ENCODE measurements at places on chromosomes 6 and 20.

DNA sequence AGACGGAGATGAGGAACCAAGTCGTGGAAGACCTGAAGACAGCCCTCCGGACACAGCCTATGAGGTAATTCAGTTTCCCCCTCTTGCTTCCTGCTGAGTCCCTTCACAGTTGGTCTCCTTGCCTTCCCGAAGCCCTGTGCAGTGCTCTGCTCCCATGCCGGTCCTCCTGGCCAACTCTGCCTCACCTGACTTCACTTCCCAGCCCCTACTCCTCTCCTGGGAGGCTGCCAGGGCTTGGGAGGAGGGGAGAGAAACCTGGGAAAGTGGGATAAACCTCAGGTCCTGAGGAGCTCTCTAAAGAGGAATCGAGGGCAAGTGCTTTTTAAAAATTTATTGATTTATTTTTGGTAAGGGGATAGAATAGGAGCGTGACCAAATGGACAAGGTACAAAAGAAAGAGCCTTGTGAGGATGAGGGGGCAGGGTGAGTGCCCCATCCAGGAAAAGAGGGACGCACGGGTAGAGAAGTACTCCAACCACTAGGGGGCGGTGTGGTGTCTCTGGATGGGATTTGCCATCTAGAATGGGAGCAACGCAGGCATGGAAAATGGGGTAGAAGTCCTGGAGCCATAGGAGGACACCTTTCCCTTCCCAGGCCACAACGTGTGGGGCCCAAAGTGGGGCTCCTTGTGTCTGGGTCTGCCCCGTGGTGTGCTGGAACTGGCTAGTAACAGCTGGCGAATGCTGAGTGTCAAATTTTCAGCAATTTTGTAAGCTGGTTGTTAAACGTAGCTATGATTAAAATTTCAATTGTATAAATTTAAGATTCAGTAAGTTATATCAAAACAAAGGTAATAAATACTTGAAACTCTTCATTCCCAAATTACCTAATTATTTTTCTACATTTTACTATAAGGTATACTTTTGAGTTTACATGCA, 69.0 kb downstream of the MOCS1 start:
- peak; percentile 22 for DNase-seq

GRCh38 chr20:32421290-32421689, 63.2 kb downstream of the ASXL1 start:
- DNase-seq = no peak

DNA sequence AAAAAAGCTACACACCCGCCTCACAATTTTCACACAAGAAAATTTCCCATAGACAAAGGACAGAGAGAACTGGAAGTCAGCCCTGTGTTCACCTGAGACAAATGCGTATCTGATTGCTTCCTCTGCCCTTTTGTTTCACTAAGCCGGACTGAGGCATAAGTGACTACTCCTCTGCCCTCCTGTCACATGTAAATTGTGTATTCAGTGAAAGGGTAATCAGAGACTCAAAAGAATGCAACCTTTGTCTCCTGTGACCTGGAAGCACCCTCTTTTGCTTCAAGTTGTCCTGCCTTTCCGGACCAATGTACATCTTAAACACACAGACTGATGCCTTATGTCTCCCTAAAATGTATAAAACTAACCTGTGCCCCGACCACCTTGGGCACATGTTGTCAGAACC, 483.8 kb upstream of the EYS start:
- DNase-seq = no peak

- peak; percentile 54 for DNase-seq
Measured at GRCh38 chr6:37731888-37732287, 34.2 kb upstream of the MDGA1 start.

- DNase-seq = no peak
Measured at GRCh38 chr20:49896204-49896603, 19.1 kb downstream of the SPATA2 start.

GRCh38 chr20:34907616-34908469, 31.4 kb downstream of the ACSS2 start:
- no peak for DNase-seq

- no peak for DNase-seq
Measured at GRCh38 chr6:38191418-38191817, 371.9 kb downstream of the ZFAND3 start.

- no peak for DNase-seq
Measured at GRCh38 chr20:52974179-52974594, 2.0 kb downstream of the TSHZ2 start.

- DNase-seq = peak; percentile 52
Measured at GRCh38 chr20:58271606-58272351, 37.7 kb upstream of the RAB22A start.

- DNase-seq = no peak
Measured at GRCh38 chr20:23022849-23023248, 12.3 kb upstream of the SSTR4 start.

DNA sequence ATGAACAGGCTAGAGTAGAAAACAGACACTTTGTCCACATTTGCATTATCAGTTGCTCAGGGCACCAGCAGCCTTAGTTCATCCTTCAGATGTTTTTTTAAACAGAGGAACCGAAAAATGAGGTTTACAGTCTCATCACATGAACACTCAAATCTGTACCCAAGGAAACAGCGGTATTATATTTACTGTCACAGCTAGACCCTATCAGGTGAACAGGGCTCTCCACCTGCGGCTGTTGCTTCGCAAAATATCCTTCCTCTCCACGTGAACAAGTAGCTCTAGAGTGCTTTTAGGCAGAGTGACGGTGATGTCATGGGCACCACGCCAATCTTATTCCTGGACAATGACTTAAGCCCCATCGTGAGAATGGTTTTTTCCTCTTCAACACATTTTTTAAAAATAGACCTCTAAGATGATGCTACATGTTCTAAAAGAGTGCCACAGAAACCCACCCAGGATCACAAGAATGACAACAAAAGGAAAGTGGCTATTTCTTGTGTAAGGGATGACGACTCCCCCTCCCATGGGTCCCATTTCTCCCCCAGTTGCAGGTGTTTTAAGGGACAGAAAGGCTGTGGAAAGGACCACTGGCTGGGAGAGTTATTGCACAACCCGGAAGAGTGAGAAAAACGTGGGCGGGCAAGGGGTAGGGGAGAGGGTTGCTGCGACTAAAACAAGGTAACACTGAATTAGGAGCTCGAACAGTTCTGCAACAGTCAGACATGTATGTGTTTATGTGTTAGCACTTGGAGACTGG, 77.7 kb downstream of the EFHC1 start:
- no peak for DNase-seq

DNA sequence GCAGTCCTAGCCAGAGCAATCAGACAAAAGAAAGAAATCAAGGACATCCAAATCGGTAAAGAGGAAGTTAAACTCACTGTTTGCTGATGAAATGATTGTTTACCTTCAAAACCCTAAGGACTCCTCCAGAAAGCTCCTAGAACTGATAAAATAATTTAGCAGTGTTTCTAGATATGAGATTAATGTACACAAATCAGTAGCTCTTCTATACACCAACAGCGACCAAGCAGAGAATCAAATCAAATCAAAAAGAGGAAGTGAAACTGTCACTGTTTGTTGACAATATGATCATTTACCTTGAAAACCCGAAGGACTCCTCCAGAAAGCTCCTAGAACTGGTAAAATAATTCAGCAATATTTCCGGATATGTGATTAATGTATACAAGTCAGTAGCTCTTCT, 21.7 kb downstream of the SERPINB9 start:
- DNase-seq = no peak

DNA sequence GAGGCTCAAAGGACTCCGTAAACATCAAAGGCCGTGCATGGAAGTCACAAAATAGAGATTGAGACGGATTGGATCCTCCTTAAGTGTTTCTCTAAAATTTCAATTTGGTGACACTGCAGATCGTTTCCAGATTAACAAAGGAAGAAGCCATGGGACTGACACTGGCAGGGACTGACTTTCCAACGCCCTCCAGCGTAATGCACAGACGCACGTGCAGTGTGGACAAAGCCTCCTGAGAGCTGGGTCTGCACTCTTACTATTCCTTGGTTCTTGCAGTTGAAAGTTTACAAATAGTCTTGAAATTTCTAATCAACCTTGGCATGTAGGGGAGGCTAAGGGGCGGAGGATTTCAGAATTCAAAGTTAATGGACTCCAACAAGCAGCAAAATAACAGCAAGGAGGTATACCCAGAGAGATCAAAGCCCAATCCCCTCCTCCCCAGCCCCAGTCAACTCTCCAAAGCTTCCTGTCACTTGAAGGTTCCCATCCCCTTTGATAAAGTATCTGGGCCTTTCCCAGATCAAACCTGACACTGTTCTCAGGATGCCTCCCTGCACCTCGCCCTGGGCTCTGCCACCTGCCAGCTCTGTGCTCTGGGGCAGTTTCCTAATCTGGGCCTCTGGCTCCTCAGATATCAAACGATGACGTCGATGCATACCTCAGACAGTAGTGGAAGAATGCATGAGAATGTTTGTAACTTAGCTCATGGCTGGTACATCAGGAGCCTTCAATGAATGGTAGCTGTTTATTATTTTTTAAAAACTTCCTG, 106.5 kb upstream of the TRAF3IP2 start:
- DNase-seq = no peak

DNA sequence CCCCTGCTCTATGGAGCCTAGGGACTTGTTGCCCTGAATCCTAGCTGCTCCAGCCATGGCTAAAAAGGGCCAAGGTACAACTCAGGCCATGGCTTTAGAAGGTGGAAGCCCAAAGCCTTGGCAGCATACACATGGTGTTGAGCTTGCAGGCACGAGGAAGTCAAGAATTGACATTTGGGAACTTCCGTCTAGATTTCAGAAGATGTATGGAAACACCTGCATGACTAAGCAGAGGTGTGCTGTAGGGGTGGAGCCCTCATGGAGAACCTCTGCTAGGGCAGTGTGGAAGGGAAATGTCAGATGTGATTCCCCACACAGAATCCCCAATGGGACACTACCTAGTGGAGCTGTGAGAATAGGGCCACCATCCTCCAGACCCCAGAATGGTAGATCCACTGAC, 95.1 kb upstream of the TMEM170B start:
- DNase-seq = no peak

DNA sequence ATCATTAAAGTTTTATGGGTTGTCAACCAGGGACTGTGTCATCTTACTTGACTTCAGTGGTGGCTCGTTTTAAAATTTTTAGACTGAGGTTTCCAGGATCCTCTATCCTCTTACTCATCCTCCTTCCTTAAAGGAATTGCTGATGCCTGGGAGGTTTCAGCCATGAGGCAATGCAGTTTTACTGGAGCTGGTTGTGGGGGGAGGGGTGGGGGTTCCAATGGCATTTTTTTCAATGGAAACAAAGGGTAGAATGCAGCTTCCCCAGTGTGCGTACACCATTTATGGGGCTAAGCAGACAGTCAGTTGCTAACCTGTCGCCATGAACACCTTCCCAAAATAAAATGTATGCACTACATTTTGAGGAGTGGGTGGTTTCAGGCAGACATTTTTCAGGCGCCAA, 88.0 kb downstream of the METTL24 start:
- no peak for DNase-seq

GRCh38 chr6:137166247-137167098, 7.0 kb downstream of the IL22RA2 start:
- no peak for DNase-seq

GRCh38 chr6:81669445-81669844, 83.0 kb downstream of the TENT5A start:
- no peak for DNase-seq

DNA sequence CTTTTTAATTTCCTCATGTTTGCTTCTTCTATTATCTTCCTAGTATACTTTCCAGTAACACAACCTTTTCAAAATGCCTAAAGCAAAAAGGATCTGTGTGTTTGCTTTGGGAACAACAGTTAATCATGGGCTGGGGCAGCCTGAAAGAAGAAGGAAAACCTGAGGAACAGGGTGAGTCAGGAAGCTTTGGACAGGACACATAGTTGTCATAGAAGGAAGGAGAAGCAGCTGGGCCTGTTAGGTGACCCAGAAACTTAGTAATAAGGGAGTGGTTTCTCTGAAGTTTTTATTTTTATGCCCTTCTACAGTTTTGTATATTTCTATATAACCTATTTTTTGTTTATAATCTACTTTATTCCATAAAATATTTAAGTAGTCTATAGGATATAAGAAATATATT, 61.4 kb downstream of the CD24 start:
- no peak for DNase-seq

DNA sequence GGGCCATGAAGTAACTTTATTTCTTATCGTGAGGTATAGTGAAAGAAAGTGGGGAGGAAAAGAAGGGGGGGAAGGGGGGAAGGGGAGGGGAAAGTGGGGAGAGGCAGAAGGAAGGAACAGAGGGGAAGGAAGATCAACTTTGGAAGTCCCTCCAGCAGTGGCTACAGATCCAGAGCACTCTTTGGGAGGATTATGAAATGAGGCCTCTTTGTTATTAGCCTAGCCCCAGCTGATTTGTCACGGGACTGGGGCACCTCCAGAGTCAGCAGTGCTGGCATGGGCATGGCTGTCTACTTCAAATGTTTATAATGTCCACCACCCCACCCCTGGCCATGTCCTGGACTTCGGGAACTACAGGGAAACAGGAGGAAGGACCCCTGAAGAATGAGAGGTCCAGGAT, 7.6 kb downstream of the MOCS1 start:
- no peak for DNase-seq

- DNase-seq = no peak
Measured at GRCh38 chr6:37866590-37867507, 47.3 kb downstream of the ZFAND3 start.

DNA sequence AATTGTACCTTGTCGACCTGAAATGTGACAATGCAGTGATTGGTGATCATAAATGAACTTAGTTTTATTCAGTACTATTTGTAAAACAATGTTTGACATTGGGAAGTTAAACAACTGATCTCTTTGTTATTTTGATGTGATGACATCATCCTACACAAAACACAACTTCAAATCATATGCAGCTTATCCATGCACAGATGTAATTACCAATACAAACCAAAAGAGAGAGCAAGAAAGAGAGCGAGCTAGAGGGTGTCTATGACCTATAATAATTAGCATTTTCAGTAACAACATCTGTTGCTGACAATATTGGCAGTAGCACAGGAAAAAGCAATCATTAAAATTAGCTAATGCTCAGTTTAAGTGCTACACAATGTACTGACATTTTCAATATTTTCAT, 320.9 kb downstream of the UTRN start:
- no peak for DNase-seq

GRCh38 chr6:116797585-116797984, 31.3 kb downstream of the GPRC6A start:
- no peak for DNase-seq

DNA sequence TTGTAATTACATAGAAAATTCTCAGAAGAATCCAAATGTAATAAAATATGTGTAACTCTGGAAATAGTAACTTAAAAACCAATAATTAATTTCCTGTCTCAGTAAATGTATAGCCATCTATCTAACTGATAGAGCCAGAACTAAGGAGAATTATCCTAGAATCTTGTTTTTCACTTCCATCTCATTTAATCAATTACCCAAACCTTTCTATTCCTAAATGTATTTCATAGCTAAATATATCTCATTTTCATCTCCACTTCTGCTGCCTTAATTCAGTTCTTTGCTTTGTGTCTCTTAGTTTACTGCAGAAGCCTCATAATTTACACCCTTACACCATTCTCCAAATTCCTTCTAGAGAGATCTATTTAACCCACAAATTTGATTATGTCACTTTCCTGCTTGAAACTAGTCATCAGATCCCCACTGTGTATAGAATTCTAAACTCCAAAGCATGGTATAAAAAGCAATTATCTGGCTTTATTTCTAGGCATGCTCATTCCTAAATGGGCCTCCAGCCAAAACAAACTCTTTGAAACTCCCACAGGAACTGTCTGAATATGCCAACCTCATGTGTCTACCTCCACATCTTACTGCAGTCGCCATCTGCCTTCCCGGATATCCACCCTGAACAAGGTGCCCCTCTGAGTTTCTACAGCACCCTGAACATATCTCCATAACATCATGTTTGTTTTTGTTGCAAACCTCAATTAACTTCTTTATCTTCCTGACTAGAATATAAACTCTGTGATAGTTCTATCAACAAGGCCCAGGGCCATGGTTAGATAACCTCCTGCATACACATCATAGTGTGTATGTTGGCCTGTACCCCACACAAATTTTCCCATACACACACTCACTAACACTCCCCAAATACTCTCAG, 70.5 kb upstream of the ADTRP start:
- no peak for DNase-seq
